ENCODE measurements at places on chromosomes 4 and X.

DNA sequence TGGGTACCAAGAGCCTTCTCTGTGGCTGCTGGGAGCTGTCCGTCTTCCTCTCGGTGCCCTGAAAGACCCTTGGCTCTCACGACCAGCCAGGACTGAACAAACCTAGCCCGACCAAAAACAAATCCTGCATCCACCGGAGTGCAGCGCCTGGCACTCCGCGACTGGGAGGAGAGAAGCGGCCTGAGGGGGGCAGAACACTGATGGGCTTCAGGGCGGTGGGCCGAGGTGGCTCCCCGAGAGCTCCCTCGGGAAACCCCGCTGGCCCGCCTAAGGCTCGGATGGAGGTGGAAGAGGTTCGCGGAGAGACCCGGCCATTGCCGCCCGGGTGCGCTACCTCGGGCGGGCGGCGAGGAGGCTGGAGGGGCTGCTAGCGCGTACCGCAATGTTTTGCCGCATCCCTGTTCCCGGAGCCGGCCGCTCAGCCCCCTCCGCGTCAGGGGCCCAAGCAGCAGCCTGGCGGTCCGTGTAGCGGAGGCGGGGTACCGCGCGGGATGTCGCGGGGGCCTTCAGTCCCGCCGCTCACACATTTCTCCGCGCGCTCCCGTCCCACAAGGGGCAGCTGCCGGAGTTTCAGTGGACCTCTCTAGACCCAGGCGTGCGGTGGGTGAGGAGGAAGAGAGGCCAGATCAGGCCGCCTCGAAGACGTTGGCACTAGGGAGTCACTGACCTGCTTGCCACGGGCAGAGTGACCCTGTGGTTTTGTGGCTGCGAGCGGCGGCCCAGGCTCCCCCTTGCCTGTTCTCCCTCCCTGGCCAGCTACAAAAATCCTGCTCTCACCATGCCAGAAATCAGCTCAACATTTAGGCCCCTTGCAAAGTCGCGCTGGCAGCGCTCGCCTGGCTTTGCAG, 2.2 kb downstream of the SLITRK4 start:
- no peak for DNase-seq

- no peak for DNase-seq
Measured at GRCh38 chrX:17740137-17741122, 3.1 kb downstream of the SCML1 start.

DNA sequence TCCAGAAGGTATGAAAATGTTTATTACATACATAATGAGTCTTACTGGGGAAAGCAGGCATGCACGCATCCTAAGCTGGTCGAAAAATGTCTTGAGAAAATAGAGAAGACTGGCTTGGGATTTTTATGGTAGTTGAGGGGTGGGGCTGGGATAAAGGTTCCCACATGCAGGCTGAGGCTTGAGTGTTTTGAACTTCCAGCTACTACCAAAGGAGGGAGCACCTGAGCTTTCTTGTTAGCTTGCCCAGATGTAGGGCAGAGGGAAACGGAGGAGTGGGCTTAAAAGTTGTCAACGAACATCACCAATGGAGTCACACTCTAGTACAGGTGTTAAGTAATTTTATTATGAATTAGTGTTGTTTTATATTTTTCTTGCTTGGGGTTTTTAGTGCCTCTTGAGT, 39.6 kb upstream of the SRPX start:
- DNase-seq: no peak

GRCh38 chrX:124274438-124275181, 57.9 kb upstream of the TEX13D start:
- no peak for DNase-seq

DNA sequence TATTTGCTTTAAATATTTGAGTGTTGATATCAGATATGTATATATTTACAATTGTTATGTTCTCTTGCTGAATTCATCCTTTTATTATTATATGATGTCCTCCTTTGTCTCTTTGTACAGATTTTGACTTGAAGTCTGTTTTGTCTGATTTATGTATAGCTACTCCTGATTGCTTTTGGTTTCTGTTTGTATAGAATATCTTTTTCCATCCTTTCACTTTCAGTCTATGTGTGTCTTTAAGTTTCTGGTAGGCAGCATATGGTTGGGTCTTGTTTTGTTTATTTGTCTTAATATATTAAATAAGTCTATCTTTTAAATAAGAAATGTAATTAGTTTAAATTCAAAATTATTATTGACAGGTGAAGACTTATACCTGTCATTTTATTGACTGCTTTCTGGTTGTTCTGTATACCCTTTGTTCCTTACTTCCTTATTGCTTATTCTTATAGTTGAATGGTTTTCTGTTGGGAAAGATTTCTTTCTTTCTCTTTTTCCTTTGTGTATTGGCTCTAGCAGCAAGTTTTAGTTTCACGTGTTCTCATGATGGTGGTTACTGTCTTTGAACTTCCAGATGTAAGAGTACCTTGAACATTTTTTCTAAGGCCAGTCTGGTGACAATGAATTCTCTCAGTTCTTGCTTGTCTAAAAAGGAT, 31.1 kb downstream of the RAB28 start:
- DNase-seq: no peak

- no peak for DNase-seq
Measured at GRCh38 chr4:11765849-11766453, 337.3 kb upstream of the HS3ST1 start.

DNA sequence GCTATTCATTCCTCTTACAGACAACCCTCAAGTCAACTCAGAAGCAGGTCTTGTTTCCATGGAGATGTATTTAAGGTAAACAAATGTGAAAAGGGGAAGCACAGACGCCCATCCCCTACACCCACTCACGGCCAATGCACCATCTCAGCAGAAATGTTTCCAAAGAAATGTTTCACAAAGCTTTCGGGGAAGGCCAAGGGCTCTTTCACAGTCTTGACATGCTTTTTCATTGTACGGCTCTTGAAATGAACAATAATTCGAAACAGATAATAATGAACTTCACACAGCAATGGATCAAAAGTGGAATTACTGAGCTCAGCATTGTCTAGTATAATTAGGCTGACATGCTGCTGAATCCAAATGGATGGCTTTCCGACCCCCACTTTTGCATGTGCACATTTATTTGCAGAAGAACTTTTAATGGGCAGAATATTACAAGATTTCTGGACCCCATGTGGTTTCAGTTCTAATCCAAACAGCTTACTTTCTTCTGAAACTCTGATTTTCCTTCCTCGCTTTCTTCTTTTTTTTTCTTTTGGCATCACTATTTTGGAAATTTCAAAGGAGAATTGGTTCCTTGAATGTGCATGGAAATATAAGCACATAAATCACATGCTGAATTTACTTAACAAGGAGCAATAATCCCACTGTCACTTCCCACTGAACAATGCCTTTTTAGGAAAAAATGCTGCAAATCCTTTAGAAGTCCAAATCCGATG, 160.9 kb downstream of the SMIM20 start:
- DNase-seq: no peak

DNA sequence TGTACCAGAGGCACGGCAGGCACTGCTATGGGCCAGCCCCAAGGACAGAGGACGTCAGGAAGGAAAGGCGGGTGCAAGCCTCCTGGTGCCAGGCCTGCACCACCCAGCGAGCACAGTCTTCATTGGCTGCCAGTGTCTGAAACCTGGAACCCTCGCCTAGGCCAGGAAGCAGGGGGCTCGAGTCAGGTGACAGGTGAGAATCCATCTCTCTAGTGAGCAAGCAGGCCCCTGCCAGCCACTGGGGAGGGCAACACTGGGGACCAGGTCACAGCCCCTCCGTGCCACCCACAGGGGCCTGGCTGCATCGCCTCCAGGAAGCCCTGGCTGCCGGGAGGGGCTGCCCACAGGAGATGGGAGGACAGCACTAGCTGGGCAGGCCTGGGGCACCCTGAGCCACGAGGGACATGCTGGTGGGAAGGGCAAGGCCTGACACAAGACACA, 6.9 kb upstream of the HAUS3 start:
- DNase-seq: no peak

DNA sequence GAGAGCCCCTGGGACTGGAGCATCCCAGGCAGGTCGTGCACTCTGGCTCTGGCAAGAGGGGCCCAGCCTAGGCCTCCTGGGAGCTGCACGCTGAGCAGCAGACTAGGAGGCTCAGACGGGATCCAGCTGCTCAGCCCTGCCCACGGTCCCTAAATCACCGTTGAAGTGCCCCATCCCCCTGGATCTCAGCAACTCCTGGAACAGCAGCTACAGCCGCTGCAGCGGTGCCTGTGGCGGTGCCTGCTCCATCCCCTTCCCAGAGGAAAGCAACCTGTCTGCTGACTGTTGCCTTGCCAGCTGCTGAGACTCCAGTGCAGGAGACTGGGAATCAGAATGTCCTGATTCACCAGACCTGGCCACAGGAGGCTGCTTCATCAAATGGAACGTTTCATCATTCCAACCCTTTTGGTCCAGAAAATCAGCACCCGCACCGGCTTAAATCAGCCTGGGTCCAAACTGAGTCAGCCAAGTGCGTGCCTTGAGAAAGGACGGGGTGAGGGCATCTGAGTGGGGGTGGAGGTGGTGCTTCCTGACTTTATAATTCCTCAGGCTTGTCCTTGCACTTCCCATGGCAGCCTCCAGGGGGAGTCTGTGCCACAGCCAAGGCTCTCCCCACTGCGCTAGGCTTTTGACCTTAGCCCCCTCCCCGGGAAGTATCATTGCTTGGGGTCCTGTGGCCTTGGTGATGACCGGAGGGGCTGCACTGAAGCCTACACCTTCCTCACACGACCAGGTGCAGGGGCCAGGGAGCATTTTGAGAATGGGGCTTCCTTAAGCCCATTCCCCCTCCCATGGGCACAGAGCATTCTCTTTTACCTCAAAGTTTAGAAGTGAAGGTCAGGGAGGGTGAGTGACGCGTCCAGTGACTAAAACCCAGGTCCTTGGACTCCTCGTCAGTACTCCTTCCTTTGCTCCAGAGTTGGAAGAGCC, 6.5 kb downstream of the ZNF185 start:
- DNase-seq: no peak

DNA sequence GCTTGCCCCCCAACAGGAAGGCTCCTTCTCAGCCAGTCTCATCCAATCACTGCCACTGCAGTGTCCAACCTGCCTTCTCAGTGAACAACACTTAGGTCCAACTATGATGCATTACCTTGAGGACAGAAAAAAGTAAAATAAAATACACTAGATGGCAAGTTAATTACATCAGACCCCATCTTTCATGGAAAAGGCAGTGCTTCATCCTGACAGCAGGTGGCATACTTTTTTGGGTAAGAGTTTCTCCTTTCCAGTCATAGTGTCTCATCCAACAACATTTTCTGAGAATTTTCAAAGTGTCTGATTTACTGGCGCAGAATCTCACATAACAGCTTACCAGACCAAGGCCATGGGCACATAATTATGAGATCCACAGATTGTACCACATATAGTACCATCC, 1742.8 kb downstream of the PCDH7 start:
- no peak for DNase-seq

GRCh38 chrX:117429501-117429900, 687.1 kb downstream of the KLHL13 start:
- no peak for DNase-seq

GRCh38 chr4:10416441-10416840, 40.8 kb downstream of the ZNF518B start:
- no peak for DNase-seq

- DNase-seq: no peak
Measured at GRCh38 chrX:12060489-12061260, 77.6 kb upstream of the FRMPD4 start.

GRCh38 chr4:77072195-77072753, 3.5 kb downstream of the CCNI start:
- DNase-seq: no peak

DNA sequence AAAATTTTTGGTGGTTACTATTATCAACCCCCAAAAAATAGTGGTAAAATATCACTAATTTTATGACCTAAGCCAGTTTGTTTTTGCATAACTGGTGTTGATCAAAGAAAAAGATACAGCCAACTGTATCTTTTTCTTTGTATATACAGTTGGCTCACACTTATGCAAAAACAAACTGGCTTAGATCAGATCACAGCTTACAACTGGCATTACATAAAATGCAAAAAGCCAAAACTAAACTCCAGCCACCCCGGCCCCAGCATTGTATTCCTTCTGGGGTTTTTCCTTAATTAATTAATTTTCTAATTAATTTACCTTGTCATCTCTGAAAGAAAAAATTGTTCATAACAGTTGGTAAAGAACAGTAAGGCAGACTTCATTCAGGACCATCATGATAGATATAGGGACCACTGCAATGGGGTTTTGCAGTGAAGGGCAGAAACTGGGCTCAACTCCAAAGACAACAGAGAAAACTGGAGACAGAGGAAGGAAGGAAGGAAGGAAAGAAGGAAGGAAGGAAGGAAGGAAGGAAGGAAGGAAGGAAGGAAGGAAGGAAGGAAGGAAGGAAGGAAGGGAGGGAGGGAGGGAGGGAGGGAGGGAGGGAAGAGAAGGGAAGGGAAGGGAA, 202.1 kb downstream of the HNRNPD start:
- DNase-seq: no peak

- DNase-seq: no peak
Measured at GRCh38 chrX:43741843-43742573, 85.9 kb downstream of the MAOA start.

GRCh38 chrX:86369847-86370630, 221.8 kb downstream of the DACH2 start:
- DNase-seq: no peak

- no peak for DNase-seq
Measured at GRCh38 chr4:122383341-122383740, 4.5 kb downstream of the ADAD1 start.

GRCh38 chr4:174749091-174749490, 80.0 kb downstream of the GLRA3 start:
- no peak for DNase-seq

DNA sequence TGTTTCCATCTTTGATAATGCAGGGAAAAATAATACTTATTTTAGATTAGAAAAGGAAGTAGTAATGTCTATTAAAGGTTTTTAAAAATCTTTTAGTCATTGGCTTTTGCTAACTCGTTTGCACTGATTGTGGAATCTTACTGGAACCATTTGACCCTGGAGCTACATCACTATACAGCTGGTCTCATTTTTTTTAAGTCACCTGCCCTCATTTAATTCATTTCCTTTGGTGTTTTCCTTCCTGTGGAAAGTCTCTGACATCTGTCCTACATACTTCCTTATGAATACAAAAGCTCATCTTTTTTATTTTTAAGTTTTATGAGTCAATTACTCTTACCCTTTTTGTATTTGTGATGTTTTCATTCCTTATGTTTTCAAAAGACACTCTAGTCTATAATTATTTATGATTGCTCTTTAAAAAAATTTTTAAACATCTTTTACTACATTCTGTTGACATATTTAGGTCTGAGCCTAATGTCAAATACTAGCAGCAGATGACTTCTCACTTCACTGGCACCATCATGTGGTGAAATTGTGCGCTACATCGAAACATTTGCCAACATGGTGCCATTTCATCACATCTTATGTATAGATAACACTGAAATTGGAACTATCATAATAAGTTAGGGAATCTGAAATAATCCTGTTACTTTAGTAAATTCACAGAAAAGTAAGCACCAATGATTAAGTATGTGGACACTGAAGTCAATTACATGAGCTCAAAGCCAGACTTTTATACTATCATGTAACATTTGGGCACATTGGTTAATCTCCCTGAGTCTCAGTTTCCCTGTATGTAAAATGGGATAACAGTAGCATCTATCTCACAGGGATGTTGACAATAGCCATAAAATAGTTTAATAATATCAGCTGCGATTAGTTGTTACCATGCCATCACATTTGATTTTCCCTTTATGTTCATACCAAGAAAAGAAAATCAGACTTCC, 9.4 kb upstream of the MMAA start:
- no peak for DNase-seq

Data from nucleus accumbens (tissue), 56 donors.